Activated CD4-positive, alpha-beta T cell treated with anti-CD3 and anti-CD28 coated beads, Interleukin-2, amount 50 U/mL, for 1 hour (primary cell): ENCODE measurements at places on chromosomes 11 and 22.

DNA sequence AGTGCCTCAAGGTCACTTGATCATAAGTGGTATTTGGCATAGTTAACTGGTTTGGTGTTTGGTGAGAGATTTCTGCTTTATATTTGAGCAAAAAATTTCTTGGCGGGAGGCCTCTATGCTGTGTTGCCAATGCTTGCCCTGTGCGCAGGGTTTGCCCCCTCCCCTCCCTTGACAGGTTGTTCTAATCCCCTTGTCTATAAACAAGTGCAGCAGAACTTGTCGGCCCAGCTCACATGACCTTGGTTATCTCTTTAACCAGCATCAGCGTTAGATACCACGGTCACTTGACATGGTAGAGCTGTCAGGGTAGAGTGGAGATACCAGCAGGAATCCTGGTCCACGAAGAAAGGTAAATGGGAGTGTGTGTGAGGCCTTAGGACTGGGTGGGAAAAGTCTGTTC lies 35.6 kb downstream of the MARK2 start:
- DNase-seq: no peak

DNA sequence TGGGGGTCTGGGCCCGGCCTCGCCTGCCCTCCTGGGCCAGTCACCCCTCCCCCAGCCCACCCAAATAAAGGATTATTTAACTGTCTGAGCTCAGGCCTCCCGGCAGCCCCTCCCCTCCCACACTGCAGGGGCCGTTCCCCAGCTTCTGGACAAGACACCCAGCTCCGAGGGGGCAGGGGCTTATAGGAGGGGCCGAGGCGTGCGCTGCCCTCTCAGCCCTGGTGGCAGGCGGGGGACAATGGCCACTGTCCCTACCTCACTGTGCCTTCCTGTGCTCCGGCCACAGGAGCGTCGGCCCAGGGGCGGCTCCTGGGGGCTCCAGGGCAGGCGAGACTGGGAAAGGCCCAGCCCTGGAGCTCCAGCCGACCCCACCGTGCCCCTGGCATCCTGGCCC lies 2.2 kb upstream of the SELENOO start:
- no peak for DNase-seq

DNA sequence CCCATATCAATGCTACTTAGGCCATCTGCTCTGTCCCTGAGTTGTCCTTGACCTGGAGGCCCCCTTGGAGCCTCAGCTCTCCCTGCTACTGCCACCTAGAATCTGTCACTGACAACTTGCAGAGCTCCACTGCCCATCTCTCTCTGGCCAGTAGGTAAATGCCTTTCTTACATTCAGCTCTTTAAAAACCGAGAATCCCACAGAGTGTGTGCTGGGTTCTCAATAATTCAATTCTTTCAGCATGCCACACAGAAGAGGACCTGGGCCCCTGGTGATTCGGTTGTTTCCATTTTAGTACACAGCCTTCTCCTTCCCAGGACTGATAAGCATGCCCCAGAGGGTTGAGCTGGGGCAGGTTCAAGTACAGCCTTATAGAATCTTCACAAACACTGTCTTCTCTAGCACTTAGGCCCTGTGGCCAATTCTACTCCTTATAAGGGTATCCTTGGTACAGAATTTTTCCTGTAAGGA lies 22.0 kb upstream of the IPO7 start:
- no peak for DNase-seq

DNA sequence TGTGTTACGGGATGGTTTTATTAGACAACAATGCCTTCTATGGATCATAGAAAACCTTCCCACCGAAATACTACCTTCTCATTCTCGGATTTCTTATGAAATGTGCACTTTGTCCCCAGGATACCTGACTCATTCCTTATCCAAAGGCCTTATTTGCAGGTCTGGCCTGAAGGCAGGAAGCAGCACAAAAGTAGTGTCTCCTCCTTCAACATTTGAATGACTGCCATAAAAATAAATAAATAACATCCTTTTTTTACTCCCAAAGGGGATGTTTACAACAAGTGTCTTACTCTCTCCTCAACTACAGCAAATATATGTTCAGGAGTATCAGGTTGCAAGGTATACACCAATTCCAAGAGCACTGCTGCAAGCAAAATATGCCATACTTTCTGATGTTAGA lies 41.6 kb upstream of the PAK1 start:
- no peak for DNase-seq

- no peak for DNase-seq
Observed at GRCh38 chr11:83159902-83160865, 3.3 kb downstream of the PCF11 start.

GRCh38 chr11:5282628-5283027 lies 12.9 kb upstream of the HBE1 start:
- DNase-seq: no peak

DNA sequence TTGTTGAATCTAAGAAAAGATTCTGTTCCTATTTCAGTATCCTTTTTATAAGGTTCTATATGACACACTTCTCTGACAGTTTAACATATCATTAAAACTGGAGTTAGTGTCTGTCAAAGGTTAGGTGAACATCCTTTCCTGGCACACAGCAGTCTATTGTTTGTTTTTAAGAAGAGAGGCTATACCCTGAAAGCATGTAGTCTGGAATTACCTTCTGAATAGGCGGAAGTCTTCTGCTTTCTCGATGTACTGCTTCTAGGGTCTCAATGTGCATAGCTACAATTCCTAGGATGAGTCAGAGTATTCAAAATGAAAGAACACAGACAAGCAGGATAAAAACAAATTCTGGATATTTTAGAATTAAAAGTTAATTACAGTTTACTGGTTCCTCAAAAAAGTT lies 188.6 kb downstream of the SWAP70 start:
- no peak for DNase-seq

- DNase-seq: peak; percentile 84
Observed at GRCh38 chr22:44735518-44736428, 16.6 kb upstream of the ARHGAP8 start.

DNA sequence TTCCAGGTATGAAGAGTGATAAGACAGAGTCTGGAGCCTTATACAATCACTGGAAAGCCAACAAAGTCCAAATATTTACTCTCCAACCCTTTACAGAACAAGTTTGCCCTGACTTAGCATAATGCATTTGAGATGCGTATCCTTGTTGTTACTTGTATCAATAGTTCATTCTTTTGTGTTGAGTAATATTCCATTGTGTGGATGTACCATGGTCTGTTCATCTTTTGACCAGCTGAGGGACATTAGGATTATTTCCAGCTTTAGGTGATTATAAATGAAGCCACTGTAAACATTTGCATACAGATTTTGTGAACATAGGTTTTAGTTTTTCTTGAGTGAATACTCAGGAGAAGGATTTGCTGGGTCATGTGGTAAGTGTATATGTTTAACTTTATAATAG lies 9.7 kb downstream of the SDHAF2 start:
- DNase-seq: no peak

DNA sequence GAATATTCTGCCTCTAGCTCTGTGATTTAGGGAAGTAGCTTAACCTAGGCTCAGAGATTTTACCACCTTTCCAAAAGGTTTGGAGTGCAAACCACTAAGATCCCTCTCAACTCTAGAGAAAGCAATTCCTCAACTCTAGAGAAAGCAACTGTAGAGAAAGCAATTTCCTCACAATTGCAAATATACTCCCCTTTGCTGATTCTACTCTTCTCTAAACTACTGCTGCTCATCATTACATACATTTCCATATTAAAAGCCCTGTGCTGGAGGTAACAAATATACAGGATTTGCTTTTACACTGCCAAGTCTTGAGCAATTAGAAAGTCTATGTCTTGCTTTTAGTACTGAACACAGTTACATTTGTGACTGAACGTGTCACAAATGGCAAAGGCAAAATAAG lies 48.2 kb downstream of the ALG9 start:
- no peak for DNase-seq

GRCh38 chr11:43788421-43788820 lies 92.2 kb upstream of the ALKBH3 start:
- DNase-seq: no peak

DNA sequence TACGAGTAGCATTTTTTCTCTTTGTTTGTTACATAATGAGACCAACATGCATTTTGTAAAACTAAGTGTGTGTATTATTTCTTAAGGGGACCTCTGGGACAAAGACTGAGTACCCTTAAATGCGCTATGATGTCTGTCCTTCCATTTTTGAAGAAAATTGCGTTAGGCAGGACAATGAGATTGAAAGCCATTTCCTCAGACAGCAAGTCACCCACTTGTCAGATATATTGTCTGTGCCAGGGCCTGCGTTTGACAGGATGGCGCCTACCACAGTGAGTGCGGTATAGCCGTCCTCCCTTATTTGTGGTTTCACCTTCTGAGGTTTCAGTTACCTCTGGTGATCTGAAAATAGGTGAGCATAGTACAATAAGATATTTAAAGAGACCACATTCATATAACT lies 2.2 kb downstream of the AP2A2 start:
- DNase-seq: peak; percentile 30

GRCh38 chr11:134756811-134757540 lies 344.9 kb upstream of the B3GAT1 start:
- no peak for DNase-seq

- no peak for DNase-seq
Observed at GRCh38 chr22:50227579-50228215, 17.1 kb downstream of the TUBGCP6 start.

DNA sequence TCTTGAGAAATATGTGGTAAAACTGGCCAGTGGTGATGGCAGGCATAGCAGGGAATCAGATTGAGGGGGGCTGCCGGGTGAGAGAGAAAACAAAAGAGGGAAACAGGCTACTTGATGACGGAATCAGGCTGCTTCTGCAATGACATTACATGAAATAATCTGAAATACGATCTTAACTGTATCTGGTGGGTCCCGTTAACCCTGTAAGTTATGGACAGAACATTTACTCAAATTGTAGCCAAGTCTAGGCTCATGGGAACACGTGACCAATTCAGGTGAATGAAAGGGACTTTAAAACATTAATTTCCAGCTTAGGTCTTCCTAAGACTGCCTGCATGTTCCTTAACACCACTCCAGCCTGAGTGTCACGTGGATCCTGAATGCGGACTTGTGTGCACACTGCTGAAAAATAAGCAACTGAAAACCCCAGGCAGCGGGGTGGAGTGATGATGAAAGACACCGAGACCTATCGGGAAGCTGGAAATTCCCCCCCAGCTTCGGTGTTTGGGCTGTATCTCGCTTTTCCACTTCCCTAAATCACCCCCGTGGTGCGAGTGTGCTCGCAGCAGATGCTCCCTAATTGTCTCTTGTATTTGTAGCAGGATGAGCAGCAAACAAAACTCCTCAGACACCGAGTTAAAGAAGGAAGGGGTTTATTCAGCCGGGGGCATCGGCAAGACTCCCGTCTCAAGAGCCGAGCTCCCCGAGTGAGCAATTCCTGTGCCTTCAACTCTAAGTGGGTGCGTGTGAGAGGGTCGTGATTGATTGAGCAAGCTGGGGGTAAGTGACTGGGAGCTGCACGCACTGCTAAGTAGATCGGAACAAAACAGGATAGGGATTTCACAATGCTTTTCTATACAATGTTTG lies 145.0 kb upstream of the GRK3 start:
- no peak for DNase-seq

DNA sequence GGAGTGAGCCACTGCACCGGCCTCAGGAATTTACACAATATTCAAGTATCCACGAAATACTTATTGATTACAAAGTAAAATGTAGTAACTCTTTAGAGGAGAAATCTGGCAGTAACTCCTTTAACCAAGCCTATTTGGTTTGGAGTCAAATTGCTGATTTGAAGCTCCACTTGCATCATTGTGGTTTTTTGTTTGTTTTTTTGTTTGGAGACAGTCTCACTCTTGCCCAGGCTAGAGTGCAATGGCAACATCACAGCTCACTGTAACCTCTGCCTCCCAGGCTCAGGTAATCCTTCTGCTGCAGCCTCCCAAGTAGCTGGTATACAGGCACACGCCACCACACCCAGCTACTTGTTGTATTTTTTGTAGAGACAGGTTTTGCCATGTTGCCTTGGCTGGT lies 6.4 kb upstream of the QSER1 start:
- no peak for DNase-seq

DNA sequence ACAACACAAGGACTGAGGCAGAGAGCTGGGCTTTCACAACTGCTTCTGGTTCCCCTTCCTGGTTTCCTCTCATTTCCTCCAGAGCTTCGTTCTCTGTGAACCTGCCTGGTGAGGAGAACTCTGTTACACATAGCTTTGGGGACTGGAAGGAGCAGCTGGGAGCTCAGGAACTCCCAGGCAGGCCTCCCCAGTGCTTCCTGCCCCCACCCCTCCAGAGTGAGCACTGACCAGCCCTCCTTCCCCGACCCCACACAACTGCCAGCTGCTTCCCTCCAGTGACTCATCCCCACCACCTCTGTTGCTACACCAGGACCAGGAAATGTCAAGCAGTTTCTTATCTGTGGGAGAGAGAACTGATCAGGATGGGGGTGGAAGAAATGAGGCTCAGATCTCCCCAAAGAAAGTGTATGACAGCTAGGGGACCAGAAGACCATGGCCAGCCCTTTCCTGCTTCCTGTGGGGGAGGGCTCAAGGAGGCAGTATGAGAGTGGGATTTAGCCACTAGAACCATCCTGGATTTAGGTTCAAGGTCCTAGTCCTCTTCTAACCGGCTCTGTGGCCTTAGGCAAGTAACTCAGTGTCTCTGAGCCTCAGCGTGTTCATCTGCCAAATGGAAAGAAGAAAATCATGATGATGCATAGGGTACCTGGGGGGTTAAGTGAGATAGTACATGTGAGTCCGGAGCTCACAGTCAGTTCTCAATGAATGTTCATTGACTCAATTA lies 4.5 kb upstream of the TP53I11 start:
- DNase-seq: no peak

DNA sequence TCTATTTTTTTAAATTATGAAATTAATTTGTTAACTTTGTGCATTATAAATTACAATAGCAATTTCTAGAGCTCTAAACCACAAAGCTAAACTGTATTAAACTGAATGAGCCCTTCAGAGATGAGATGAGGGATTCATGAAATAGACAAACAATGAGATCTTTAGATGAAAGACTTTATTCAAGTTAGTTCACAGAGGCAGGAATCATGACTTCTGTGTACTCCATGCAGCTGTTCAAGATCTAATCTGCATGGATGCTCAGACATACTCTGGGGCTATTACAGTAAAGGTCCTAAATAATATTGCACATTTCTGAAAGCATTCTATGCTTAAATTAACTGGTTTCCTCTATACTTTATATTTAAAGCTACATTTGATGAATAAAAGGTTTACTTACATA lies 122.7 kb downstream of the FCHSD2 start:
- no peak for DNase-seq

GRCh38 chr22:29670626-29671025 lies 49.2 kb upstream of the CABP7 start:
- no peak for DNase-seq

DNA sequence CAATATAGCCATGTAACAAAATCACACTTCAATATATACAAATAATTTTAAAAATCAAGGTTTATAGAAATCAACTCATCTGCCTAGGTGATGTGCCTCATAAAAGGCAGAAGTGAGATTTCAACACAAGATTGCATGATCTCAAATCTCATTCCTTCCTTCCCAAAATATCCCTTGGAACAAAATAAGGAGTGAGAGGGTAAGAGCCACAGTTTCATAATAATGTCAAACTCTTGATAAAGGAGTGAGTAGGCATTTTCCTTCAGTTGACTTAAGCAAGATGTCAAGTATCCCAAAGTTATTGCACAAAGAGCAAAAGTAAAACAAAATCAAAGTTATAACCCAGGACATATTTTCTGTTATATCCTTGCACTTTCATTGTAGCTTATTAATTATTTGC lies 81.3 kb downstream of the C22orf31 start:
- DNase-seq: no peak
